ENCODE measurements at places on chromosomes 16 and 17.

- no peak for DNase-seq
These were observed 3.9 kb upstream of the WFIKKN2 start for GRCh38 chr17:50831471-50831928.

- DNase-seq, result no peak
These were observed 15.3 kb upstream of the GNA13 start for GRCh38 chr17:65071861-65072260.

DNA sequence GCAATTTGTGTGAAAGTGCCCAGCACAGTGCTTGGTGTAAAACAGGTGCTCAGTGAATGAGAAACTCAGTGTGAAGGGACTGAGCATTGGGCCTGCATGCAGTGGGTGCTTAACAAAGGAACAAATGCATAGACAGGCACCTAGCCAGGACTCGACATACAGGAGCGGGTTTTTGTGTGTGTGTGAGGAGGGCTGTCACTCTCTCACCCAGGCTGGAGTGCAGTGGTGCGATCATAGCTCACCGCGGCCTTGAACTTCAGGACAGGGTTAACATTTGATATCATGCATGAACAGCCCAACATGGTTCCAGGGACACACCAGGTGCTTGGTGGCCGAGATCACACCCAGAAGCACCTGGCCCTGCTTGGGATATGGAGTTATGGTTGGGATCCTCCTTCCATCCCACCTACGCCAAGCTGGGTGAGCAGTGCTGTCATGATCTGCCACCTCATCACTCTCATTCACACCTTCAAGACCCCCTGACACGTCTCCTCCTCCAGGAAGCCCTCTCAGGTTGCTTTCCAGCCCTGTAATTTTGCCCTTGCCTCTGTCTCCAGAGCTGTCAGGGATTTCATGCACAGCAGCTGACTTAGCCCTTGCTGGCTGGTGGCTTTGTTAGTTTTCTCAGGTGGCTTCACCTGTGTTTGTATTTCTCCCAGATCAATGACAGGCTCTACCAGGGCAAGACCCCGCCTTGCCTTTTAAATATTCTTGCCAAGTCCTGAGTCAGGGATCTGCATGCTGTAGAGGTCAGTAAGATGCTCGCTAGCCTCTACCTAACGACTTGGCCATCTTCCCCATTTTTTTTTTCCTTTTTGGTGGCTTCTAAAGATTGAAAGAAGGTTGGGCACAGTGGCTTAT is 66.4 kb downstream of the OR1D5 start:
- no peak for DNase-seq

DNA sequence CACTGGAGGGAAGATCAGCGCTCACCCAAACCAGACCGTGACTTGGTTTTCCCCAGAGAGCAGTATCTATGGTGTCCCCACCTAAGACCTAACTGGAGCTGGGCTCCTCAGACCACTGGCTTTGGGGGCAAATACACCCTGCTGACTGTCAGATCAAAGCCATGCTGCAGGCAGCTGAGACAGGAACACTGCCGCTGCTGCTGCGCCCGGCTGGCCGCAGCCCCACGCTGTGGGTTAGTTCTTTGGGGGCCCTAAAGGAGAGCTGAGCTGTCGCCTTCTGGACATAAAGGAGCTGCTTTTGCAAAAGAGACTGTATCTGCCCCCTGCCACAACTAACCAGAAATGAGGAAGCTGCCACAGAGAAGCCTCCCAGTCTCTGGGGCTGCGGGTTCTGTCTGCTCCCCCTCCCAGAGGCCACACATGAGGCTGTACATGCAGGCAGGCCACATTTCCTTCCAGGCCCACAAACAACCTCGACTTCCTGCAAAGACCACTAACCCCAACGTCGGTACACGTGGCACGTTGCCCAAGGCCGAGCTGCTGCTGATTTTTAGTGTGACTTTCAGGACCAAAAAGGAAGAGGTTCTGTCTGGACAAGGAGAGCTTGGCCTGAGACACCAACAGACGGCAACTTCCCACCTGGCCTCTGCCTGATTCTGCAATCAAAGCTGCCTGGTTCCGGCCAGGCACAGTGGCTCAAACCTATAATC is 18.2 kb upstream of the ABR start:
- DNase-seq, result no peak

DNA sequence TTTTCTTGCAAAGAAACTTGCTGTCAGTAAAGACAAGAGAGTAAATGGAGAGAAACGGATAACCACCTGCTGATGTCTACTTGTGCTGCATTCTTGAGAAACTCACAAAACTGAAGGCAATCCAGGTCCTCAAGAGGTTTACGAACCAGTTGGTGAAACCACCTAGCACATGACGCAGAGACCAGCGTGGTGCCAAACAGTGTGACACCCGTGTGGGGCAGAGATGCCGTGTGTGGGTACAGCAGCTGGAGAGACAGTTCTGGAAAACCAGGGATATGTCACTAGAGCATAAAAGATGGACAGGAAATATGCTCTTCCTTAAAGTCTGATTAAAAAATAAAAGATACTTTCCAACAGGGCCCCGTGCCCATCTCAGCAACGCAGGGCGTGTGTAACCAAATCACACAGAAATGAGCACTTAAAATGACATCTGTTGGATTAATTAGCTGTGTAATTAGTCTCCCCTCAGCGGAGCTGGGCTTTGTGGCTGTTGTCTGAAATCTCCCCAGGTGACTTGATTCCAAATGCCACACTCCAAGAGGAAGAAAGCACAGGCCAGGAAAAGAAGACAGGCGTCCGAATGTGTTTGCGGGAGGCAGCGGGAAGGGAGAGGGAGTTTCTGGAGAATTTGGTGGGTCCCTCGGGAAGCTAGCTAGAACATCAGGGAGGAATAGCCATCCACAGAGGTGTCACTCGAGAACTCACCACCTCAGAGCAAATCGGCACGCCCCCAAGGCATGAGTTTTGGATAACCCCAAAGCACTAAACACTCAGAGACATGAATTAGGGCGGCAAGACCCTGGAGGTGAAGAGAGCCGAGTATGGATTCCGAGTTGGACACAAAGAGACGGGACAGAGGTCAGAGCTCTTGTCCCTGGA is 109.8 kb downstream of the ZFHX3 start:
- no peak for DNase-seq

DNA sequence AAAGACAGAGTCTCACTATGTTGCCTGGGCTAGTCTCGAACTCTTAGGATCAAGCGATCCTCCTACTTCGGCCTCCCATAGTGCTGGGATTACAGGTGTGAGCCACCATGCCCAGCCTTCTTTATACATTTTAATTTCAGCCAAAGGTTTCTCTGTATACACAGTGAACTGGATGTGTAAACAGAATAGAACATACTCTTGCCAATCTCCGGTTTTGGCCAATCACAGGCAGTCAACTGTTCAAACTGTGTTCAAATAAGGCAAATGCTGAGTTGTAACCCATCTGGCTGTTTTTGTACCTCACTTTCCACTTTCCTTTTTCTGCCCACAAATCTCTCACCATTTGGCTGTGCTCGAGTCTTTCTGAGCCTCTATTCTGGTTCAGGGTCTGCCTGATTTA is 108.2 kb downstream of the CPPED1 start:
- no peak for DNase-seq

GRCh38 chr16:31064882-31065461 is 9.1 kb downstream of the ZNF668 start:
- DNase-seq, result no peak

DNA sequence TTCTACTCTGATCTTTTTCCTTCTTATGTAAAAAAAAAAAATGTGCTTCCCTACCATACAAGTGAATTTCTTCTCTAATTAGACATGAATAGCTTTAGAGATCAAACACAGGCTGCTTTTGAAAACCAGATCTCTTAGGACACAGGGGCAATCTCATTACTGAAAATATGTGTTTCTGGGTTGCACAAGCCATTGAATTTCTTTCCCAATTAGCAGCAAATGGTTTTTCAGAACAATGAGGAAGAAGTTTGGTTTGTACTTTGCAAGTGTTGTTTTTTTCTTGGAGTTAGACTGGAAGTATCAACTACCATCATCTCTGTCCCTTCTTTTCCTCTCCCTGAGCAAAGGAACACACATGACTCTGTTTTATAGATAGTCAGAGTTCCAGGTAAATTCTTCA is 5.6 kb upstream of the ANKS4B start:
- no peak for DNase-seq

- no peak for DNase-seq
These were observed 271.1 kb upstream of the CDH11 start for GRCh38 chr16:65392806-65393565.

DNA sequence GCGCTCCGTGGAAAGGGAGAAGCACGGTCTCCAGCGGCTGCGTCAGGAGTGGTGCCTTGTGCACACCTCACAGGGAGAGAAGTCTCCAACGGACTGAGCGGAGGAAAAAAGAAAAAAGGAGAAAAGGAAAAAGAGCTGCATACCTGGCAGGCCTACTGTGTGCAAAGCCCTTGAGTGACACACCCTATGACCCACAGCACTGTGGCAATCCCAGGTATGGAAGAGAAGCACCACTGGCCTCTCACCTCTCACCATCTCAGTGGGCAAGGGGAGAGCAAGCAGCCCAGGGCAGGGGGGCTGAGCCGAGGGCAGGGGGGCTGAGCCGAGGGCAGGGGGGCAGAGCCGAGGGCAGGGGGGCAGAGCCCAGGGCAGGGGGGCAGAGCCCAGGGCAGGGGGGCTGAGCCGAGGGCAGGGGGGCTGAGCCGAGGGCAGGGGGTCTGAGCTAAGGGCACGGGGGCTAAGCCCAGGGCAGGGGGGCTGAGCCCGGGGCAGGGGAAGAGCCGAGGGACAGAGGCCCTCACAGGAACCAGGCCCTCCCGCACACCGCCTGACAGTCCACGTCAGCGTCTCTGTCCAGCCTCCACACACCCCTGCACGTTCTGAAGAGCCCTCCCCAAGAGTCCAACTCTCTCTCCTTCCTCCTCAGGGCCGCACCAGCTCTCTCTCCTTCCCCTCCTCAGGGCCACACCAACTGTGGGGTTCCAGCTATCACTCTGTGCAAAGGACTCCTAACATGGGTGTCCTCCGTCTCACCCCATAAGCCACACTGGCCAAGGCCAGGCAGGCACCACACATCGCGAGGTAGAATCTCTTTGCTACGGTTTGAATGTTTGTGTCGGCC is 105.8 kb downstream of the ZNF778 start:
- no peak for DNase-seq

DNA sequence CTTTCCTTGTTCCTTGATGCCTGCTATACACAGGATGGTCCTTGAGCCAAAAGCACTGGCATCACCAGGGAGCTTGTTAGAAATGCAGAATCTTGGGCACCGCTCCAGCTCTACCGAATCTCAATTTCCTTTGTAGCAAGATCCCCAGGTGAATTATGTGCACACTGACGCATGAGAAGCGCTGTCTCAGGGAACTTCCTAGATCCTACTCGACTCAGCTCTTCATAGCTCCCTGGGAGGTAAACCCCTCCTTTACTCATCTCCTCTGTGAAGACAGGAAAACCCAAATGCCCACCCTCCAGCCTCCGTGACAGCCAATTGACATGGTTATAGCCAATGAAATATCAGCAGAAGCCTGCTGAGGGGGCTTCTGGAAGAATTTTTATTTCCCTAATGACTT is 4.1 kb downstream of the USP31 start:
- no peak for DNase-seq

- DNase-seq, result no peak
These were observed 19.9 kb downstream of the IGFBP4 start for GRCh38 chr17:40463122-40463550.

All from WTC11 (cell line).